Upper lobe of right lung (tissue), 1 donor: ENCODE measurements at places on chromosomes 12 and 14. TPM values are rescaled to one million over a fixed set of nuclear protein-coding genes. Genes with fewer than 3 reads are reported as not detected.
A peak's percentile ranks its signal among the peaks of the same experiment; 100 is the strongest.

PROX2 gene
- total RNA-seq: not detected

- no peak overlapping the region for H3K27ac ChIP-seq
- H3K36me3 ChIP-seq: no peaks in the 10 kb centered on the region
- no peaks in the 10 kb centered on the region for H3K4me1 ChIP-seq
- no peaks in the 10 kb centered on the region for H3K27me3 ChIP-seq
- no peak overlapping the region for H3K4me3 ChIP-seq
- no peak for DNase-seq
Observed at GRCh38 chr14:101276309-101277091, 284.8 kb upstream of the DIO3 start.

DNA sequence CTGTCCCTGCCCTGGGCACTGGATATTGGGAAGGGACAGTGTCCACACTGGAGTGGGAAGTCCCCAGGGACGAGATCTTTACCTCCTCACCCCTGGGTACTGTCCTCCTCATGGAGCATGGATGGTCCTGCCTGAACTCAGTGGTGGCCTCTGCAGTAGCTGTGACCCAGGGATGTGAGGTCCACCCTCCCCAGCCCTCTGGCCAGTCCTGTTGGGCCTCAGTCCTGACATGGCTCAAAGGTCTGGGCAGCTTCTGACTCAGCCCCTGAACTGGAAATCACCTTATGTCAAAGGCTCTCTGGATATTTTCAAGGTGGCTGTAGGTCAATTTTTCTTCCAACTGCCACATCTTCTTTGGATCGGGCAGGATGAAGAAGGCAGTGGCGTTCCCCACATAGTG is 24.4 kb downstream of the SERPINA1 start:
- H3K4me1 ChIP-seq: no peaks in the 10 kb centered on the region
- H3K27me3 ChIP-seq: no peaks in the 10 kb centered on the region
- DNase-seq: peak; percentile 29
- no peak overlapping the region for H3K27ac ChIP-seq

DNA sequence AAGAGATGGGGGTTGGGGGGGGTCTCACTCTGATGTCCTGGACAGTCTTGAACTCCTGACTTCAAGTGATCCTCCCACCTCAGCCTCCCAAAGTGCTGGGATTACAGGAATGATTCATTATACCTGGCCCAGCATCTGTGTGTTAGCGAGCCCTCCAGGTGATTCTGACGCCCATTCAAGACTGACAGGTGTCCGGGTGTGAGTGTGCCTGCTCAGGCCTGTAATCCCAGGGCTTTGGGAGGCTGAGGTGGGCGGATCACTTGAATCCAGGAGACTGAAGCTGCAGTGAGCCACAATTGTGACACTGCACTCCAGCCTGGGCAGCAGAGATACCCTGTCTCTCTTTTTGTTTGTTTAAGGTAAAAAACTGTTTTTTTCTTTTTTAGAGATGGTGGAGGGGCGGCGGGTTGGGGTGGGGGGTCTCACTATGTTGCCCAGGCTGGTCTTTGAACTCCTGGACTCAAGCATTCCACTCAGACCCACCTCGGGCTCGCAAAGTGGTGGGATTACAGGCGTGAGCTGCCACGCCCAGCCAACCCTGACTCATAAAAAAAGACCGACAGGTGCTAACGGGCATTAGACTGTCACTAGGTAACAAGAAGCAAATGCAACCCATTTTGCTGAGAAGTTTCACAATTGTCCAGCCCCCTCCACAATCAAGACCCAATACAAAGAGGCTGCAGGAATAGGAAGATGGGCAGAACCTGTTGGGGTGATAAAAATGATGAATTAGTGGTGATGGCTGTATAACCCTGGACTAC is 4.7 kb downstream of the VSIG10 start:
- H3K27ac ChIP-seq: no peak overlapping the region
- no peaks in the 10 kb centered on the region for H3K36me3 ChIP-seq
- no peak overlapping the region for H3K4me3 ChIP-seq
- no peaks in the 10 kb centered on the region for H3K27me3 ChIP-seq
- no peak for DNase-seq
- peaks cover 6% of the 10 kb centered on the region for H3K4me1 ChIP-seq
